Left colon (tissue), 2 donors: ENCODE measurements at places on chromosomes 1 and 21. TPM values are rescaled to one million over a fixed set of nuclear protein-coding genes. Genes with fewer than 3 reads are reported as not detected.

Gene TMEM79
- total RNA-seq: 4.0 TPM

Gene TNNT2
- total RNA-seq: 0.58 TPM

Gene LAPTM5
- total RNA-seq: 10.7 TPM

Gene SELENBP1
- 1,259 TPM for total RNA-seq

Gene OR2T34
- total RNA-seq: not detected

Gene RGS16
- total RNA-seq: 1.1 TPM
